Activated T-cell treated with anti-CD3 and anti-CD28 coated beads, Interleukin-2, amount 50 U/mL, for 1 hour (primary cell): ENCODE measurements at places on chromosomes 1 and 21.

DNA sequence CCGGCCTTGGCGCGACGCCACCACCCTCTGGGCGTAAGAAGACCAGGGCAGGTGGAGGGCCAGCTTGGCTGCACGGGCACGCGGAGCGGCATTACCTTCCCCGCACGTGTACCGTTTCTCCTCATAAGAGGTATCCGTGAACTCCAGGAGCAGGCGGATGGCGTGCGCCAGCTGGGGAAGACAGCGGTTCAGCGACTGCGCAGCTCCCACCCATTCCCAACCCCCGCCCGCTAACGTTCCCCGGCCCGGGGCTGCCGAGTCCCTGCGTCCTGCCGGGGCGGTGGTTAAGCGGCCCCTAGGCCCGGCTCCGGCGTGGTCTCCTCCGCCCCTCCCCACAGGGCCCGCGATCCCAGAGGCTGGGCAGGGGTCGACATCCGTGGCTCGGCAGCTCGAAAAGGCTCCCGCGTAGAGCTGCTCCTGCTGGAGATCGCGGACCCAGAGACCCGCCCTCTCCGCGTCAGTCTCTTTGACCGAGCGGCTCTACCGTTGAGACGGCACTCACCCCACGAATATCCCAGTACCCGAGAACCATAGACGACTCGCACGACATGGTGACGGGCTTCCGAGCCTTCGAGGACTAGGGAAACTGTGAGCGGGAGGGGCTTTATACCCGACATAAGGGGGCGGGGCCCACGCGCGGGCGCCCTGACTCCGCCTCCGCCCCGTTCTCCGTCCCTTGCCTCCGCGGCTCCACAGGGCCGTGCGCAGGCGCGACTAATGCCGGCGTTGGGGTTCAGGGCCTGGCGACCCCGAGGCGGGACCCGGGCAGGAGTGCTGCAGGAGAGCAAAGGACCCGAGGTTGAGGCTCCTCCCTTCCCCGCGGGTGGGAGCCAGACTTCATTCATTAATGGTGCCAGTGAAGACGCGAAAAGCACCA lies 862 bp downstream of the GSTM3 start:
- peak; percentile 93 for DNase-seq

- no peak for DNase-seq
These were observed 193.9 kb downstream of the FMN2 start for GRCh38 chr1:240285540-240285939.

- no peak for DNase-seq
These were observed 222.0 kb downstream of the SDCCAG8 start for GRCh38 chr1:243477731-243478290.

DNA sequence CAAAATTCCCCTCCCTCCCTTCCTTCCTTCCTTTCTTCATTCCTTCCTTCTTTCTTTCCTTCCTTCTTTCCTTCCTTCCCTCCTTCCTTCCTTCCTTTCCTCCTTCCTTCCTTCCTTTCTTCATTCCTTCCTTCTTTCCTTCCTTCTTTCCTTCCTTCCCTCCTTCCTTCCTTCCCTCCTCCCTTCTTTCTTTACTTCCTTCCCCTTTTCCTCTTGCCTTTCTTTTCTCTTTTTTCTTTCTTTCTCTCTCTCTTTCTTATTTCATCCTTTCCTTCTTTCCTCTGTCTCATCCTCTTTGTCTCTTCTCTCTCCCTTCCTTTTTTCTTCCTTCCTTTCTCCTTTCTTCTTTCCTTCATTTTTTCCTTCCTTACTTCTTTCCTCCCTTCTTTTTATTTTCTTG lies 171.9 kb upstream of the BRINP3 start:
- DNase-seq = no peak

DNA sequence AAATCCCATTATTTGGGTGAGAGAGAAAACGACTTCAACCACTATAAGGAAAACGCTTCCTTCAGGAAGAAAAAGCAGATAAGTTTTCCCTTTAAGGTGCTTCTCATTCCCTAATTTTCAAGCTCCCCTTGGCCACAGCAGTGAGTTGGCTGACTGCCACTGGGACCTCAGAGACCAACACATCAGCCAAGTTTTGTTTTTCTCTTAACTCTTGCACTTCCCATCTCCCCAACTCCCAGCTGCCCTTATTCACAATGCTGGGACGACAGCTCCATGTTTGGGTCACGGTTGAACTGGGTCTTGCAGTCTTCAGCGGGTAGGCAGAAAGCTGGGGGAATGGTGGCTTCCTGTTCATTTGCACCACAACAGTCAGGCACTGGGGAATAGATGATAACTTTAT lies 18.9 kb downstream of the SGIP1 start:
- no peak for DNase-seq

GRCh38 chr1:53340660-53341520 lies 13.0 kb upstream of the LRP8 start:
- DNase-seq = no peak

- no peak for DNase-seq
These were observed 633.8 kb downstream of the PTPRC start for GRCh38 chr1:199272628-199273086.

- no peak for DNase-seq
These were observed 92.9 kb upstream of the FGGY start for GRCh38 chr1:59204001-59204400.

- DNase-seq = peak; percentile 68
These were observed 22.4 kb downstream of the CAPZB start for GRCh38 chr1:19462781-19463503.

DNA sequence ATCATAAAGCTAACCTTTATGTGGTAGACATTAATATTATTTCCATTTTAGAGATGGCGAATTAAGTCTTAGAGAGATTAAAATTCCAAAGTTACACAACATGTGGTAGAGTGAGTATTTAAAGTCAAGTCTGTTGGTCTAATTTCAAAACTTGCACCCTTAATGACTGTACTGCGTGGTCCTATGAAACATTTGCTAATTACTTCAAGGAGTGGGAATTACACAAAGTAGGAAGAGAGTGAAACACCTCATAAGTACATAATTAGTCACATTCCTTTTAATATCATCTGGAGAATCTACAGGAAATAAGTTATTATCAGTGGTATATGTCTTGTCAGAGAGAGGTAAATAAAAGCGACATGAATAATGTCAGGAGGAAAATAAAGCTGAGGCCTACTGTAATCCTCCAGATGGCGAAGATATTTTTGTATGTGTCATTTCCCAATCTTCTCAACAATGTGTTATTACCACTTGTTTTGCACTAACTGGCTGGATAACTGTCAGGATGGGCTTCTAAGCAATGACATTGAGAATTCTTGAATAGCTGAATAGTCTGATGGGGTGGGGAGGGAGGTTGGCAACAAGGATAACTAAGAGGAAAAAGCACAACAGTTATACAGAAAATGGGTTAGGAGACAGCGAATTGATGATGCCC lies 95.5 kb downstream of the TNFSF18 start:
- DNase-seq = no peak

- DNase-seq = no peak
These were observed 2.3 kb downstream of the LRRC8D start for GRCh38 chr1:89822999-89823628.

DNA sequence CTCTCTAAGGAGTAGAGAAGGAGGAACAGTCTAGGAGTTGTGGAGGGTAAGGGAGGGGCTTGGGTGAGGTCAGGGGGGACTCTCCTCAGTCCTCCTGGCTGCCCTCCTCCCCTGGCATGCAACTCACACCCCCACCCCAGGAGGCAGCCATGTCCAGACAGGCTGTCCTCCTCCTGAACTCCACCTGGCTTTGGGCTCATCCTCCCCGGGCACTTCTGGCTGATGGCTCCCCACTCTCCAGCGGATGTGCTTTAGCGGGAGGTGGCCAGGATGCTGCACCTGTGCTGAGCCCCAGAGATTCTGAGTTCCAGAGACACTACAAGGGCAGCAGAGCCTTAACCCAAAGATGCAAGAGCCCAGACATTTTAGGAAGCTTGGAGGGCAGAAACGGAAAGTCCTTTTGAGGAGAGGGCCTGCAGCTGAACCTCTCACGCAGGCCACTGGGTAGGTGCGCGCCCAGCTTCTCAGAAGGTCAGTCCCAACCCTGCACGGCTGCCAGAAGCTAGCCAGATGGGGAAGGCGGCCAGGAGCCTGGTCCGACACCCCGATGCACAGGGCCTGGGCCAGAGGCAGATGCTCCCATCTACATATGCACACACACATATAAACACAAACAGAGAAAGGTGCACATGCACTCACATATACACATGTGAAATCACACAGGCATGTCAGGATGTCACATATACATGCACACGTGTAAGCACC lies 83.4 kb downstream of the PDE9A start:
- DNase-seq = no peak

- no peak for DNase-seq
These were observed 15.1 kb downstream of the TAF13 start for GRCh38 chr1:109060707-109061106.

DNA sequence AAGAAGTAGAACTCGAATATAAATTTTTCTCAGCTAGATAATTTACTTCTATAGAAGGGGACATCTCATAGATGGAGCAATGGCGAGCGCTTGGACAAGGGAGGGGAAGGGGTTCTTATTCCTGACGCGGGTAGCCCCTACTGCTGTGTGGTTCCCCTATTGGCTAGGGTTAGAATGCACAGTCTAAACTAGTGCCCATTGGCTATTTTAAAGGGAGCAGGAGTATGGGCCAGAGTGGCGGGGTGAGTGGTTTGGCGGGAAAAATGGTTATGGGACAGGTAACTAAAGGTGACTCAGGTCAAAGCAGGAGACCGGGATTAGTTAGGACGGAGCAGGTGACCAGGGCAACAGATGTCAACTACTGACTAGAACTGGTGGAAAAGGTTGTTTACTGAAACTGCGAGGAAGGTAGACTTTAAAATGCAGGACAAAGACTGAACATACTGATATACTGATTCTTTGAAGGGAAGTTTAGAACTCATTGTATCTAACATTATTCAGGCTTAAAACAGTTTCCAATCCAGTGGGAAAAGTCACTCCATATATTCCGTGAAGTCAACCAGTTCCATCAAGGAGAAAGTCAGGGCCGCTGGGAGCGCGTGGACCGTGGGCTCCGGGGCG lies 940 bp upstream of the ATAD3A start:
- DNase-seq = no peak

GRCh38 chr1:48608882-48609281 lies 136.9 kb upstream of the SPATA6 start:
- DNase-seq = no peak

DNA sequence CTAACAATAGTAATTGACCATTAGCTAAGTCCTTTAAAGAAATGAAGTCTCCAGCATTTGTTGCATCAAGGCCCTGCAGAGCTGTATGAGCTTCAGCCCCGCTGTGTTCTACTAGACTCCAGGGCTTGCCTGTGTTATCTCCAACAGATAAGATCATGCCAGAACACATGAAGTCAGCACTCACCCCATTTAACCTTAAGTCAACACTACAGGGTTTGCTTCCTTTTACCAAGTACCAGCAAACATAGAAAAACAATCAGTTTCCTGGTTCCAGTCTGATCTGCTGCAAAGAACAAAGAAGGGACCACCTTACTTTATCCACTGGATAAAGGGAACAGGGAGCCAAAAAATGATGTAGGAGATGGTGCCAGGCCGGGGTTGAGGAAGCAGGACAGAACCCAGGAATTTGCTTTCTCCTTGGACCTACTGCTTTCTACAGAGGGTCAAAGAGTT lies 41.3 kb upstream of the ENAH start:
- no peak for DNase-seq

DNA sequence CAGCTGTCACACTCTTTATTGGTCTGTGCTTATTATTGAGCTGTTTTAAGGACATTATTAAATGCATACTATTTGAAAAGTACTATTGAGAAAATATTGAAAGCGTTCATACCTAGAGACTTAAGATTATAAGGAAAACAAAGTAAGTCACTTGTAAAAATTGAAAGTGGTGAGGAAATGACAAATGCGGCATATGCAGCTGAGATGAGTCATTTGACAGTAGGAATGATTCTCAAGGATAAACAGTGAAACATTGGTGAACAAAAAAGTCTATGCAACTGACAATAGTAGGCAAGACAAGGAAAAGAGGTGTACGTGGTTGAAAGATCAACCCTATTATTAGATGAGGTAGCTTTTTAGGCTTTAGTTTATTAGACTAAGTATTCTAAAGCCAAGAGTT lies 82.6 kb upstream of the MAP10 start:
- no peak for DNase-seq

DNA sequence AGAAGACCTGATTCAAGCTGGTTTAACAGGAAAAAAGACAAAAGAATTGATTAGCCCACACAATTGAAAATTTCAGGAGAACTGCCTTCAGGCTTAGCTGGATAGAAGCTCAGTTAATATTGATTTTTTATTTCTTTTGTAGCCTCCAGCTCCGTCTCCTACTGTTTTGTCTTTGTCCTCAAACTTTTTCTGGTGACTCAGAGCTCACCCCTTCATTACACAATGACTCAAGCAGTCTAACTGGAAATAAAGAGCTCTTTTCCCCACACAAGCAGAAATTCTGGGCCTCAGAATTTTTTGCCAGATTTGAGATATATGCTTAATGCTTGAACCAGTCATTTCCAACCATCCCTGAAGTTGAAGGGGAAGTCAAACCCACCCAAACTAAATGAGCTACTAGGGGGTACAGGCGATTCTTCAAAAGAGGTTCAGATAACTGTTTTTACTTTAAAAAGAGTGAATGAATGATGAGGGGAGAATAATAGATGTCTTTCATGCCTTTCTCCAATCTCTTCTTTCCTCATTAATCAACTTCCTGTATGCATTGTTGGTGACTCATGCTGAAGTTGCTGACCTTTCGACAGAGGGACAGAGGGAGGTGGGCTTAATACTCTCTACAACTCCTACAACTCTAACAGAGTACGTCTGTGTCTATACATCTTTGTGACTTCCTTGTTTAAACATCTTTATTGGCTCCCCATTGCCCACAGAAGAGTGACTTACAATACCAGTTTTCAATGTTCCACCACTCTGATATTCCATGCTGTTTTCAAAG lies 6.2 kb upstream of the ACP6 start:
- no peak for DNase-seq

- DNase-seq = no peak
These were observed 969.9 kb downstream of the TTLL7 start for GRCh38 chr1:83029050-83029449.

DNA sequence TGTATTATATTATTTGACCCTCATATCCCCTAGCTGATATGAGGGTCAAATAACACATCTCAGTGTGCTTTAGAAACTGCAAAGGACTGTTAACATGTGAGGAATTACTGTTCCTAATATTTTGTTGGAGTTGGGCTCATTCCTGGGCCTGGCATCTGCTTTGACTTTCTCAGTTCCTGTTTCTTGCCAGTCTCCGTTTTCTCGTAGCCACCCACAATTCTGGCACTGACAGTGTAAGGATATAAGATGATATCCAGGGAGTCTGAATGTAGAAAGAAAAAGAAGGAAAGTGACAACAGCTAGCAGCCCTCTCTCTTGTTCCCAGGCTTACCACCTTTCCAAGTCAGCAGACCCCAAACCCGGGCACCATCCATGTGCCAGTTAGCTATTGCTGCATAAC lies 54.4 kb upstream of the SCMH1 start:
- no peak for DNase-seq

- DNase-seq = no peak
These were observed 1.1 kb downstream of the RHBDL2 start for GRCh38 chr1:38940339-38941047.

GRCh38 chr1:231517076-231517475 lies 11.4 kb upstream of the TSNAX start:
- DNase-seq = no peak
